Stimulated activated CD4-positive, alpha-beta T cell treated with anti-CD3 and anti-CD28 coated beads, Interleukin-4, amount 100 ng/mL, for 48 hours (primary cell): ENCODE measurements at places on chromosomes 12 and 14.

GRCh38 chr14:104594310-104595046 lies 10.1 kb downstream of the TMEM179 start:
- DNase-seq = no peak

- peak; percentile 14 for DNase-seq
Measured at GRCh38 chr12:68240975-68241374, 12.4 kb downstream of the IL22 start.

DNA sequence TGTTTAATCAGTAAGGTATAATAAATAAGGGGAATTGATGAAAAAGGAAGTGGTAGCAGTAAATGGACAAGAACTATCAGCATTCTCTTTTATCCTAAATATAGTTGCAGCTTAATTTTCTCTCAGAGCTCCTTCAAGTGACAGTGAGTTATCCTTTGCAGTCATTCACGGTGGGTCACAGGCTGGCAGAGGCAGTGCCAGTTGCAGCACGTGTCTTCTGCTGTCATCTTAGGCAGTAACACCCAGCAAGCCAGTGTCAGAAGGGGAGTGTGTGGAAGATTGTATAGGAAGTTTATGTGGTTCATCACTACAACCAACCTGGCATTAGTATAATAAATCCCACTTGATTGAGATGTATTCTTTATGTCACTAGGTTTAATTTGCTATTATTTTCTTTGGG lies 170.0 kb downstream of the CCDC91 start:
- DNase-seq = no peak

DNA sequence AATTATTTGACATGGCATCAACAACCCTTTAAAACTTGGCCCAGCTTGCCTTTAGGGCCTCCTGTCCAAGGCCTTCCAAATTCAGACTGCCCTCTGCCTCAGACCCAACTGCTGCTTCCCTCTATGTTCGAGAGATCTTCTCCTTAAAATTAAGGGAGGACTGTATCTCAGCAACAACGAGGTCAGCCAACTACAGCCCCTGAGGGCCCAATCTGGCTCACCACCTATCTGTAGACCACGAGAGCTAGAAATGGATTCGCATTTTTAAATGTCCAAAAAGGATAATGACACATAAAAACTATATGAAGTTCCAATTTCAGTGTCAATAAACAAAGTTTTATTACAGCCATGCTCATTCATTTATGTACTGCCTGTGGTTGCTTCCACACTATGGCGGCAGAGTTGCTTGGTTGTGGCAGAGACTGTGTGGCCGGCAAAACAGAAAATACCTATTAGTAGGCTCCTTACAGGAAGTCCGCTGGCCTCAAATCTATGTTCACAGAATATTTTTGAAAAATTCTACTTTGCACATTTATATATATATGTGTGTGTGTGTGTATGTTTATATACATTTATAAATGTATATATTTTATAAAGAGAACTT lies 1026.9 kb downstream of the BCL11B start:
- DNase-seq = no peak

DNA sequence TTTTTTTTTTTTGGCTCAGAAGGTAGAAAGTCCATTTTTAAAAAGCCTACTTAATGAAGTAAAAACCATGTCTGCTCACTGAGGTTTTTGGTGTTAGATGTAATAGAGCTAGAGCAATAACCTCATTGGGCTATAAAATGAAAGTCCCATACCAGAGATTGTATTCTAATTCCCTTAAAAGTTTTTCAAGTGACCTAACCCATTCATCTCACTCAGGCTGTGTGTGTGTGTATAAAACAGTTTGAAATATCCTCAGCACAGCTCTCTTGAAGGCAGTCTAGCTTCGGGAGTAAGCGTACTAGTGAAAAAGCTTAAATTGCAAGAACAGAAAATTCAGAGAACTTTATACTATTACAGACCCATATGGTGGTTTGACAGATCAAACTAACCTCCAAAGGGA lies 313.8 kb downstream of the CEP128 start:
- DNase-seq = no peak

DNA sequence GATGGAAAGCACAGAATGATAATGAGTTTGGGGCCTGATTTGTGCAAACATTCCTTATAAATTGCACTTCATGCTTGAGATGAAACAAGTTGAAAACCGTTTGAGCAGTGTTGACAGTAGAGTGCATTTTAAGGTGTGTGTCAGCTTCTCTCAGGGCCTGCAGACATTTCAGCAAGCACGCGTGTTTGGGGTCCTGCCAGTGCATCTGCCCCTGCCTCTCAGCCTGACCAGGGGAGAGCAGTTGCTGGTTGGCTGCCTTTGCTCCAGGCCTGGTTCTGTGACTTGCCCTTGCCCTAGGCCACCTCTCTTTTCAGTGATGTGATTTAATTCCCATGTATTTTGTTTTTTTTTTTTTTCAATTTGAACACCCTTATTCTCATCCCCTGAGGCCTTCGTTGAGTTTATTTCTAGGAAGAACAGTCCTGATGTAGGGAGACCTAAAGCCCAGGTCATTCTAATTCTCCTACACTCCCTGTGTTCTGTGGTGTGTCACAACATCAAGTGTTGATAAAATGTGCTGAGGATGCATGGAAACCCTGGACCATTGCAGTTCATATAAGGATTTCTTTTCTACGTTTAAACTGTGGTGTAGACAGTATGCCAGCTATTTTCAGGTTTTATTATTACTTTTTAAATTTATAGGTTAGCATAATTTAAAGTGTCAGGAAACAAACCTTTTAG lies 40.1 kb upstream of the AMN start:
- no peak for DNase-seq

- DNase-seq = no peak
Measured at GRCh38 chr12:1517734-1518525, 76.5 kb downstream of the FBXL14 start.

- DNase-seq = no peak
Measured at GRCh38 chr12:40165179-40165578, 59.3 kb upstream of the SLC2A13 start.

DNA sequence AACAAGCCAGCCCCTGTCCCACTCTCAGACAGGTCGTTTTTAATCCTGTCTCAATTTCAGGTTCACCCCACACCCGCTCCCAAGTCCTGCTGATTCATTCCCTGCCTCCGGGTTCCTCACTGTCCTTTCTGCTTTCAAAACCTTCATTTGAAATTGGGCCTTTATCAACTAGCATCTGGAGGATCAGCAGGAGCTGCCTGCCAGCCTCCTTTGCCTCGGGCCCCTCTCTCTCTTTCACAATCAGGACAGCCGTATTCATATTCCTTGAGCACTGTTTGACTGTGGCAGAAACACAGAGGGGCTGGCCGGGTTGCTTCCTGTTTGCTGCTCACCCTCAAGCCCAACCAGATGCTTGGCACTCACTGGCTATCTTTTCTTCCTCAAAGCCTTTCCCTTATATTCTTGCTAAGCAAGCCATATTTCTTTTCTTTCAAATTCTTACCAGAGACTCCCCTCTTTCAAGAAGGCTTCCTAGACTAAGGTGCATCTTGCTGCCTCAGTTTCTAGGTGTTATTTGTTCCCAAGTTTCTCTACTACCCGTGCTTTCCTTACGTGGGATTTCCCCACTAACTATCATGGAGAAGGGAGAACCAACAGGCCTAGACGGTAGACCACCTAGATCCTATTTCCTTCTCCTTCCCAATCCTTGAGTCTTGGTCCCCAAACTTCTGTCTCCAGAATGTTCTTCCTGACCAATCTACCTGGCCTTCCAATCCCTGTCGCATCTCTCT lies 3.0 kb downstream of the GALNT6 start:
- DNase-seq = no peak

GRCh38 chr14:29388571-29388970 lies 539.1 kb downstream of the PRKD1 start:
- DNase-seq = no peak

- peak; percentile 52 for DNase-seq
Measured at GRCh38 chr12:67698672-67699581, 50.4 kb downstream of the DYRK2 start.

DNA sequence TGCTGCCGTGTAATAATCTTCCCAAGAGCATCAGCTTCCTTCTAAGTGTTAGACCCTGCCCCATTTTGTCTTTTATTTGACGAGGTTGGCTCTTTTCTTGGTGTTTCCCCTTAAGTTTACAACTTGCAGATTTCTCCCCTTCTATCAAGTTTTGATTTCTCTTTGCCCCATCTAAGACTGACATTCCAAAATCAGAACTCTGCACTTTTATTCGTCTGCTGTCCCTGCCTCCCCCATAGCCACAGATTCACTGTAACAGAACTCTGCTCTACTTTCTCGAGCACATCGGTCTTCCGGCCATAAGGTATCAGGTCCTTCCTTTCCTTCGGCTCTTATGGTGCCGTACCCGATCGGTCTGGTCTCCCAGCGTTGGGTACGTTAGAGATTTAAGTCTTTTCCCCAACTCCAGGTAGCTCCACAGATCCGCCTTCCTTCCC lies 563 bp downstream of the DCP1B start:
- no peak for DNase-seq

DNA sequence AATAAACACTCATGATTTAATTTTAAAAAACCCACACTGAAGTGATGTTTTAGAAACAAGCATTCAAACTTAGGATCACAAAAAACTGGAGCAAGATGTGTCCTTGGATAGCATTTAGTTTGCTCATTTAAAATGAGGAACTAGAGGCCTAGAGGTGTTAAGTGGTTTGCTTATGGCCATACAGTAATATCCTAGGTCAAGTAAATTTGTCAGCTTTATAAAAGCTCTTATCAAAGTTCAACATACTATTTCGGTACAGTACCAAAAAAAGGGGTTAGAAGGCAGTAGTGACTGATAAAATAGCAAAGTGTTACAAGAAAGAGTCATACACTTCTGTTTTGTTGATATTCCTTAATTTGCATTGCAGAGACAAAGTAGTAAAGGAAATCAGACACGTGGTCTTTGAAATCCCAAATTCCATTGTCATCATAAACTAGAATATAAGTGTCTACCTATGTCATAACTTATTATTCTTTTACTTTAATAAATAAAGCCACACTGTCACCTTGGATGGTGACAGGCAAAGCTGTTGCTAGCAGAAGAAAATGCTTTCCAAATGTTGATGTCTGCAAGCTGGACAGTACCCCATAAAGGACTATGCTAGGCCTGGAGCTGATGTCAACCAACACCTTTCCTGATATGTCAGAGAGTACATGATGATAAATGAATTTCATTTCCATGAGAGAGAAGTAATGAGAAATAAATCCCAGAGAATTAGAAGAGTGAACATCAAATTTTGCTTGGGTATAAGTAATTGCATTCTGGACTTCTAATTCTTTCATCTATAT lies 17.6 kb upstream of the SRP54 start:
- no peak for DNase-seq

DNA sequence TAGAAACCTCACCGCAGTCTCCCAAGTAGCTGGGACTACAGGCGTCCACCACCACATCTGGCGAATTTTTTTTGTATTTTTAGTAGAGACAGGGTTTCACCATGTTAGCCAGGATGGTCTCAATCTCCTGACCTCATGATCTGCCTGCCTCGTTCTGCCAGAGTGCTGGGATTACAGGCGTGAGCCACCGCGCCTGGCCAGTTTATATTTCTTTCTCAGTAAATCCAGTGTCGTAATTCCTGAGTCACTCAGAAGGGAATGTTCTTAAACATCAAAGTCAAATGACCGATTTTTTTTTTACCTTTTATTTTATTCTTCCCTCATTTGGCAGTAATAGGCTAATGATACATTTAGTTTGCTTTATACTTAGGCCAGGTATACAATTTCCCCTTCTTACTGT lies 80.5 kb downstream of the FBXO33 start:
- no peak for DNase-seq

GRCh38 chr14:85915711-85916110 lies 385.8 kb downstream of the FLRT2 start:
- no peak for DNase-seq

DNA sequence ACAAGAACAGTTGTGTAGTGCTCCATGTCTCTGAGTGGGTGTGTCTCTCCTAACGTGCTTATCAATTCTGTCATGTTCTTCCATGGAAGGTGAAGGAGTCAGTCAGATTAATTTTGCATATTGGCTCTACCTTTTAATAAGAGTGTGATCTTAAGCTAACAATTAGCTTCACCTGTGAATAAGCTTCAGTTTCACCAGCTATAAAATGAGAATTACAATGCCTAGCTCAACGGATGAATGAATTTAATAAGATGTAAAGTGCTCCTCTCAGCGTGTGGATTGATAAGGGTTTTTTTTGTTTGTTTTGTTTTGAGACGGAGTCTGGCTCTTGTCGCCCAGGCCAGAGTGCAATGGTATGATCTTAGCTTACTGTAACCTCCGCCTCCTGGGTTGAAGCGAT lies 32.7 kb downstream of the CCDC175 start:
- DNase-seq = no peak

- DNase-seq = peak; percentile 50
Measured at GRCh38 chr12:122421821-122422729, at the start of gene CLIP1. TSS of gene CLIP1 (minus strand) at chr12:122422669. CDS start at chr12:122380452, 42,217 bp downstream.

GRCh38 chr12:56687223-56688128 lies 608 bp downstream of the PTGES3 start:
- no peak for DNase-seq

- DNase-seq = no peak
Measured at GRCh38 chr14:61388976-61389576, 67.7 kb downstream of the PRKCH start.

GRCh38 chr12:6866163-6866919 lies 990 bp upstream of the TPI1 start:
- DNase-seq = no peak

- DNase-seq = no peak
Measured at GRCh38 chr12:46657453-46658411, 168.1 kb downstream of the SLC38A4 start.

- no peak for DNase-seq
Measured at GRCh38 chr12:96862326-96862725, 44.7 kb upstream of the NEDD1 start.

GRCh38 chr12:112782943-112783342 lies 8.6 kb upstream of the RPH3A start:
- no peak for DNase-seq

DNA sequence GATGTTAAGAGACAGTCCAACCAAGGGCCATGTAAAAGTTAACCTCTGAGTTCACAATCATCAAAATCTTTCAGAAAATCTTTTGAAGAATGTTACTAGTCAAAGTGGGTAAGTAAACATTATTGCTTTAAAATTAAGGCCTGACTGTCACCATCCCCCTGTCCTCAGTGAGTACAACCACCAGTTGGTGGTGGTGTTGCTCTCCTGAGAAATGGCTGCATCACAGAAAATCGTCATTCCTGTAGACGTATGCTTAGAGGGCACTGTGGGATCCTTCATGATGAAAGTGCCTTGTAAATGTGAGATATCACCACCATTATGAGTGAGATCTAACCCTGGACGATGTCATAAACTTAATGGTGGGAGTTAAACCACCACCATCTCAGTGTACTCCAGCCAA lies 451.2 kb downstream of the RPS29 start:
- no peak for DNase-seq

GRCh38 chr12:126507231-126507630 lies 1442.0 kb downstream of the AACS start:
- no peak for DNase-seq

DNA sequence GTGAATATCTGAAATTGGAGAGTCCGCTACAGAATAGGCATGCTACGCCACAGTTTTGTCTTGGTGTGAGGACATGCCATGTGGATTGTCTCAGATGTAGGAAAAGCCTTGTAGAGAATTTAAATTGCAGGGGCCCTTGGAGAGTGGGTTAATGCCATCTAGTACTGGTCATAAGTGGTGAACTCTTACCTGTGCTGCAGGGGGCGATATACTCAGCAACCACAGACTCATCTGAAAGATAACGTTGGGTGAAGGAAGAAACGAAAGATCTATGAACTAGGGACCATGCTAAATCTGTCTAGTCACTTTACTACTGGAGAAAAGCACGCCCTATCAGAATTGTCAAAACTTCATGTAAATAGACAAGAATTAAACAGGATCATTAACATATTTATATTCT lies 33.7 kb upstream of the A2M start:
- no peak for DNase-seq
